Fibroblast of skin of back (primary cell): ENCODE measurements at places on chromosomes 7 and 10.
A peak's percentile ranks its signal among the peaks of the same experiment; 100 is the strongest.

- peak; percentile 72 for DNase-seq
Measured at GRCh38 chr7:77425101-77426051, 9.2 kb upstream of the GSAP start.

- DNase-seq = no peak
Measured at GRCh38 chr7:135950972-135951371, 26.2 kb downstream of the MTPN start.

DNA sequence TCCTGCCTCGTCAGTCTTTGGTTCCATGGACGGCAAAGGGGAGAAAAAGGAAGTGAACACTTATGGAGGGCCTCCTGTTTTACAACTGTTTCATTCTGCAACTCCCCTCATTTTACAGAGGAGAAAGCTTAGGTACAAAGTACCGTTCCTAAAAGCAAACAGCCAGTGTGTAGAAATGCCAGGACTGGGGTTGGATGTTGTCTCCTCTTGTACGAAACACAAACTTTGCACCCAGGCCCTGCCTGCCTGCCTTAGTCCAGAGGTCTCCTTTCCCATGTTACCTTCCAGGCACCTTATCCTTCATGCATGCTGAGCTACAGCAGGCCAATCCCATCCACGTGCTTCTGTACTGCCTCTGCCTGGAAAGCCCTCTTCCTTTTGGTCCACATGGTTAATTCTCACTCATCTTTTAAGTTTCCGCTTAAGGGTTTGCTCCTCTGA is 86.0 kb downstream of the ICA1 start:
- no peak for DNase-seq

DNA sequence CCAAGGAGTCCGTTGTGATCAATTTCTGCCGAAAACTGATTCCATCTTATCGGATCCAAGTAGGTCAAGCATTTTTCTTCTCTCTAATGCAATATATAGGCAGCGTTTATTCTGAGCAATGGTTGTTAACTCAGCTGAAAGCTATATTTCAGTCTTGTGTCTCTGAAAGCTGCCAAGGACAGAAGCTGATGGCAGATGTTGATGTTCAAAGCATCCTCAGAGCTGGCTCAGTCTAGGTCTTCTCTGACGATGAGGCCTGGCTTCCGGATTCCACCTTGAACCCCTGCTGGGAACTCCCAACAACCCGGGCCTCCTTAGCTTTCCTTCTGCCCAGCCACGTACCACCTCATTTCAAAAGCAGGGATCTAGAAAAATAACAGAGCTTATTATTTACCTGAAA is 863.6 kb downstream of the NRG3 start:
- DNase-seq = no peak

DNA sequence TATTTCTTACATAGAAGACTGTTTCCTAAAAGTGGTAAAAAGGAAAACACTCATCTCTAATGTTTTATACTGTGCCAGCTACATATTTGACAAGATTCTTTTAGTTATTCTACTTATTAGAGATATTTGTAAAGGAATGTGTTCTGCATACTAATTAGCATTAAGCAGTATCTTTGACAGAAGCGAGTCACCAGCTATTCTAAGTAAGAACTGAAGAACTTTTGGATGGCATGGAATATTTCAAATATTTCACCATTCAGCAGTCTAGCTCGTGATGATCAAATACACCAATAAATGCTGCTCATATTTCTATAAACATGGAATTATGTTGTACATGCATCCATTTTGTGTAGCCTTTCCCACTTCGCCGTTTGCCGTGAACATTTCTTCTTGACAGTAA is 241.6 kb upstream of the TCF7L2 start:
- DNase-seq = peak; percentile 37

- DNase-seq = peak; percentile 99
Measured at GRCh38 chr7:5694912-5695726, 86.3 kb downstream of the RNF216 start.

GRCh38 chr7:111108496-111108895 is 17.6 kb downstream of the LRRN3 start:
- DNase-seq = peak; percentile 27

- no peak for DNase-seq
Measured at GRCh38 chr10:26440088-26440470, 1.9 kb downstream of the APBB1IP start.

GRCh38 chr7:115332691-115333090 is 410.8 kb downstream of the MDFIC start:
- no peak for DNase-seq
